ENCODE measurements at places on chromosomes 7 and 10. TPM values are rescaled to one million over a fixed set of nuclear protein-coding genes. Genes with fewer than 3 reads are reported as not detected.
A peak's percentile ranks its signal among the peaks of the same experiment; 100 is the strongest.

DNA sequence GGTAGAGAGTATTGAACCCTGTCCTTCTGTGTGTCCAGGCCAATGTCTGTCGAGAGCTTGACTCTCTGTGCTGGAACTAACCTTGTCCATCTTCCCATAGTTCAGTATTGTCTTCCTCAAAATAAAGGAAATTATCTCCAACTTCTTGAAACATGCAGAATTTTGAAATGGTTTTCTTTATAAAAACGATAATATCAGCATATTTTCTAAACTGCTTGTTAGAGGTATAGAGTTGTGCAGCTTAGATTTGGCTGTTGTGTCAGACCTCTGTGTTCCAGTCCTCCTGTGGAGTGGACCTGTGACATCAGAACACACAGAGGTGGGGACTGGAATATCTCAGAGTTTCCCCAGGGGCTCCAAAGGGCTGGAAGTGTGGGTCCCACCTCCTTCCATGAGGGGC, 22.2 kb upstream of the AKR1E2 start:
- DNase-seq, result no peak

GRCh38 chr10:31130406-31130805, 98.7 kb upstream of the ZNF438 start:
- no peak for DNase-seq

- no peak for DNase-seq
These were observed 258.1 kb upstream of the IGFBP3 start for GRCh38 chr7:46179061-46179610.

GRCh38 chr10:123221418-123221817, 67.2 kb downstream of the BUB3 start:
- DNase-seq, result no peak

DNA sequence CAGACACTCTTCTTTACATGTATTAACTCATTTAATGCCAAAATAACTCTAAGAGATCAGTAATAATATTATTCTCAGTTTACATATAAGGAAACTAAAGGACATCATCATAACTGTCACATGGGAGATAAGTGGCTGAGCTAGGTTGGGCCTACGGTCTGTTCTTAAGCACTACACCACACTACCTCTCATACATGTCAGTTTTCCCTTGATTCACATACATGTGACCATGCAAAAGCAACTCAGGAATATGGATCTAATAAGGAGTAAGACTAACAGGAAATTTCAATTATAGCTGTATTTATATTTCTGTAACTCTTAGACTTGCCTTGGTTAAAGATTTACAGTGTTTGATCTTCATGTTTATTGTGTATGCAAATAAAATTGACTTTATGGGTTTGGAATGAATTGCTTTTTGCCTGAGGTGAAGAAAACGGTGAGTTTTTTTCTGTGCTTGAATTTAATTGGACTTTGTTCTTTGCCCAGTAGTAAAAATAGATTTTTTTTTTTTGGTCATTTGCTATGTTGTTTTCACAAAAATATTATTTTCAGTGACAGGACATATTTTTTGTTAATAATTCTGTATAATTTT, 69.7 kb downstream of the CYP51A1 start:
- DNase-seq, result no peak

DNA sequence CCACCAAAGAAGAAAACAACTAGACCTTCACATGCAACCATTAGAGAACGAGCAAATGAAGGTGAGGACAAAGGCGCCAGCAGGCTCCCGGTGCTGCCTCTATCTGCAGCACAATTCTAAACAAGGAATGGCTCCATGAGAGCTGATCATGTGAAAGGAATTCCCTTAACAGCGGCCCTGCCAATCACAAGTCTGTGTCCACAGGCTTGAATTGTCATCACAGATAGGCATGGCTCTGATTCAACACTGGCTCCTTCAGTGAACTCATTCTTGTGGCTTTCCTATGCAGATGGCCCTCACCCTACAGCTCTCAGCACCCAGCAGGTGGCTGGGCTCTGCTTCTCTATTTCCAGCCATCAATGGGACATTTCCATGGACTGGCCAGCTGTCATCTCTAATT, 36.2 kb downstream of the LAMB1 start:
- DNase-seq, result peak; percentile 57

- no peak for DNase-seq
These were observed 100.8 kb downstream of the DNAJB6 start for GRCh38 chr7:157437519-157438061.

DNA sequence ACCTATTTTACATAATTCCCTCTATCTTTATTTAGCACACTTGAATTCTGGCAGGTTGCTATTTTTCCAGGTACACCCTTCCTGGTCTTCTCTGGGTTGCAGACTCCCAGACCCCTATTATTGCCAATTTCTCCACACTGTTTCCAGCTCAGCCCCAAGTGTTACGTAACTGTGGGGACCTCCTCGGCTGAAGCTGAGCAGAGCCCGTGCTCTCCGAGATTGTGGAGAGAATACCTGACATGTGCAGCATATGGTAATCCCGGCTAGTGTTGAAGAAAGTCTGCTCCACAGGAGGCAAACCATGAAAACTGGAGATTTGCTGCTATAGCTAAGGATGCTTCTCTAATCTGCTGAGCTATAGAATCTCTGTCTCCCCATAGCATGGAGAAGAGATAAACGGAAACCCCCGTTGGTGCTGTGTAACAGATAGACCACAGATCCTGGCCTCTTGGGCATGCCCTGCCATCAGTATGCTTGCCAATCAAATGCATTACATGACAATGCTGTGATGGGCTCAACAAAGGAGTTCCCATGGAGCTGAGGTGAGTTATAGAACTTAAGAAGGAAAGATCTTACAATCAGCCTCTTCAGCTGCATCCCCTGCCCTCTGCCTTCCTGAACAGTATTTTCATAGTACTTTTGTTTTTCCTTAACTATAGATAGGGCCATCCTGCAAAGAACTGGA, 144.6 kb upstream of the AOAH start:
- DNase-seq, result no peak

DNA sequence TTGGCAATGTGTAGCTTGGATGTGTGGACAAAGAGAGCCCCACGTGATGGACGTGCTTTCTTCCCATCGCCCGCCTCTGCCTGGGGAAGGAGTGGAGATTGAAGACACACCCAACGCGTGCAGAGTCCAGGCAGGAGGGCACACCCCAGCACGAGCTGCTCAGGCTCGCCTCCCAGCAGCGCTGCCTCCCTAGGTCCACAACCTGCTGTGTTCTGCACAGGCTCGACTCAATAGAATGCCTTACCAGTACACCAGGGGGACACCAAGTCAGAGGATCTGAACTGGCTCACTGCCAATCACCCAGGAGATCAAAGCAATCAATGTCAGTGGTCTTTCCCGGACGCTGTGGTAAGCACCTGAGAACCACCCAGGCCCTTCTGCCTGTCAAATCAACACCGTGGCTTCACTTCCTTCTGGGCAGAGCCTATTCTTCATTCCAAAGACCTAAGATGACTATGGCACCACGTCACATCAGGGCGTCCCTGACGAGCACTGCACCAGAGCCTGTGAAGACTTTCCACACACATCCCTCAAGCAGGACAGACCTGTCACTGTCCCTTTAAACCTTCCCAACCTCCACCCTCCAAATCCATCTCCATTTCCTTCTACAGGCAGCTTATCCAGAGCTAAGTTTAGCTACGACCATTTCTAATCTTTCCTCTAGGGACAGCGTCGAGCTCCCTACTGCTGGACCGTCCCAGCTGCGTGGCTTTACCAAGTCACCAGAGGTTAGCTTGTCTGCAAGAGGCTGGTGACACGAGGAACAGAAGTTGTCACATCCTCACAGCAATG, 72.3 kb downstream of the AMZ1 start:
- DNase-seq, result peak; percentile 46

Gene AGMO
- 1.9 TPM for total RNA-seq

Gene ZSCAN21
- 11.2 TPM for total RNA-seq

Gene LANCL2
- total RNA-seq, result 14.0 TPM

Gene TMEM270
- not detected for total RNA-seq
